ENCODE measurements at places on chromosomes 3 and 15.
A peak's percentile ranks its signal among the peaks of the same experiment; 100 is the strongest.

GRCh38 chr3:77025471-77025870, 14.4 kb upstream of the ROBO2 start:
- no peak for DNase-seq

GRCh38 chr3:187288855-187289605, 2.5 kb downstream of the MASP1 start:
- no peak for DNase-seq

DNA sequence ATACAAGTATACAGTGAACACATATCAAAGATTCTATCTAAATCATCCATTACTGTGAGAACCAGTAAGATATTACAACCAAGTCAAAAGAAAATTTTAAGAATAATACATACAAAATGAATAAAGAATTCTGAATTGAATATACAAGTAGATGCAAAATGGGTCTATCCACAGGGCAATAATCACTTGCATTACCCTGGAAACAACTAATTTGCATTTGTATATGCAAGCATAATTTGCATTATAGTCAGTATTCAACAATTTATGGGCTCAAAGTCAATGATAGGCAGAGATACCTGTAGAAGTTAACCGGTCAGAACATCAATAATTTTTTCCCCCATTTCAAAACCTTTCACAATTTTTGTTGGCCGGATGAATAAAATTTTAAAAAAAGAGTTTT, 512.2 kb upstream of the ALCAM start:
- no peak for DNase-seq

DNA sequence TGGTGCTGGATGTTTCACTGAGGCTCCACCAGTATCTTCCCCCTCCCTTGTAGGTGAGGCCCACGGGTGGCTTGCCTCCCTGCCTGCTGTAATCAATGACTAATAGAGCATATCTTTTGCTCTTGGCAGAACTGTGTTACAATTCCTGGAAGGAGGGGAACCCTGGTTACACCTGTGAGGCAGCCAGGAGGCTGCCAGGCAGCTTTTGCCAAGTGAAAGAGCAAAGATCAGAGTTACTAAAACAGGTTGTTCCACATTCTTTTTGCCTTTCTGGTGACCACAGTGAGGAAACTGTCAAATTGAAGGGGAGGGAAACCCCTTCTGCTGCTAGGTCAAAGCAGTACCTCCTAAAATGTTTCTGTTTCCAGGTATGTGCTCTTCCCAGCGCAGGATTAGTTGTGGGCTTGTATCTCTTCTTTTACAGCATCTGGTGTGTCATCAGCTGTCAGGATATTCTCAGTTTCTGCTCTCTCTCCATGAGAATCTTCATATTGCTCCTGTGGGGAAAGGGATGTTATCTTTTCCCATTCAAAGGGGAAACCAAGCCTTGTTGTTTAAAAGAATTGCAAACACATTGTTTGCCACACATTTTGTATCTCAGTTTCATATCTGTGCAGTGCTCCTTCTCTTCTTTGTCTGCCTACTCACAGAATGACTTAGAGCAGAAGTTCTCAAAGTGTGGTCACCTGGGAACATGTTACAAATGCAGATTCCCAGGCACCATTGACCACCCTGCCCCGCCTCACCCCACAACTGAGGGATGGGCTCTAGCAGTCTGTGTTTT, 137.4 kb upstream of the UMPS start:
- no peak for DNase-seq

- no peak for DNase-seq
These were observed 64.7 kb downstream of the ARRDC4 start for GRCh38 chr15:98025237-98025636.

GRCh38 chr3:174125267-174125824, 727.8 kb downstream of the NLGN1 start:
- peak; percentile 18 for DNase-seq

DNA sequence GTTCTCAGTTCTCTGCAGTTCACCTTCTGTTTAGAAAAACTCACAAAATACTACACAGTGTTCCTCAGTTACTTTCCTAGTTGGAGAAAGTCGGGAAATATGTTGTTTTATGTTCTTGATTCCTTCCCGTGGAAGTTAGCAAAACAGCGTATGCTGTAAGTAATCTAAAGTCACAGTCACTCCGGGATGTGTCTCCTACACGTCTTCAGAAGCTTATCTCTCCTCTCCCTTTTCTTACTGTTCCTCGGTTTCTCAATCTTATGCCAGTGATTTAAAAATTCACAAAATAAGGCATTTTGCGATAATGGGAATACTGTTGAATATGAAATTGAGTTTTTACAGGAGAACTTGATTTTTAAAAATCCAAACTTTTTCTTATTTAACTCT, 1.7 kb downstream of the HEG1 start:
- DNase-seq: no peak

DNA sequence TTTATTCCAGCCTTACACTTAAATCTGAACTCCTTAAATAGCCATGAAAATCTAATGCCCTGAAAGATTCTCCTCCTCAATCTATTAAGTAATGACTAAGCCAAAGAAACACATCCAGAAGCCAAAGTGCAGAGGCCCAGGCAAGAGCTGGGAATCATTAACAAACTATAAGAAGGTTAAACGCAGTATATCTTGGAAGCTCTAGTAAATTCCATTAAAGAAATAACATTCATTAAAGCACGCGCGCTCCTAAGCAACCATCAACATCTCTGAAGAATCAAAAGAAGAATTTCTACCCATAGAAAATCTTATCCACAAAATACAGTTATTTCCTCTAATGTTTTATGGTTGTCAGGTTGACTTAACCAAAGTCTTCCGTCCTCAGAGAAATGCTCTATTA, 29.5 kb downstream of the MB21D2 start:
- no peak for DNase-seq

GRCh38 chr3:52396907-52397591, 47.9 kb downstream of the SEMA3G start:
- no peak for DNase-seq

DNA sequence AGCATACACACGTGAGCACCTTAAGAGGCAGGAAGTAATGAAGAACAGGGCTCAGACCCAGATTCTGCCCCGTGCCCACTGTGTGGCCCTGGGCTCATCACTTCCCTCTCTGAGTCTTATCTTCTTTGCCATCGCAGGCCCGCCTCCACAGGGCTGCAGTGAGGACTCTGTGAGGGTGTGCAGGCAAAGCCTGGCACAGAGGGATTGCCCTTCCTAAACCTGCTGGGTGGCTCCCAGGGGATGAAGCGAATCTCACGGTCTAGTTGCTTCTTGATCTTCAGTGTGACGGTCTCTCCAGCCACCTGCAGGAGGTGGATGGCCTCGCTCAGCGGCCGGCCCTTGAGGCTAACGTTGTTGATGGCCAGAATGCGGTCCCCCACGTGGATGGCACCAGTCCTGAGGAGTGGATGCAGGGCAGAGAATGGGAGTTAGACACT, 32.8 kb downstream of the GRIP2 start:
- DNase-seq: peak; percentile 3

GRCh38 chr15:43893956-43894355, 67.2 kb downstream of the WDR76 start:
- no peak for DNase-seq

DNA sequence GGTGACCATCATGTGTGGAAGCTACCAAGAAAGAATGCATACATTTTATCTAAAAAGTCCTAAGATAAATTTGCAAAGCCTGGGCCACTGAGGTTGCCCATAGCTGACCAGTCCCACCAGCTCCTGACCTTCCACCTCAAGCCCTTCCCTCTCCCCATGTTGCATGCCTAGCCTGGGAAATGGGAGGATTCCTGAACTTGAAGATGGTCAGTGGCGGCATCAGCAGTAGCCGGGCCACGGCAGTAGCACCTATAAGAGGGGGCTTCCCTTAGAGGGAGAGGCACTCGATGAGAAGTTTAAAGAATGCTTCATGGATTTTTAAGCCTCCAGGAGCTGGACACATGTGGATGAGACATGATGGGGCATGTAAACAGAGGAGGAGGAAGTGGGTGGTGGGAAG, 172.1 kb downstream of the KLF13 start:
- DNase-seq: no peak

DNA sequence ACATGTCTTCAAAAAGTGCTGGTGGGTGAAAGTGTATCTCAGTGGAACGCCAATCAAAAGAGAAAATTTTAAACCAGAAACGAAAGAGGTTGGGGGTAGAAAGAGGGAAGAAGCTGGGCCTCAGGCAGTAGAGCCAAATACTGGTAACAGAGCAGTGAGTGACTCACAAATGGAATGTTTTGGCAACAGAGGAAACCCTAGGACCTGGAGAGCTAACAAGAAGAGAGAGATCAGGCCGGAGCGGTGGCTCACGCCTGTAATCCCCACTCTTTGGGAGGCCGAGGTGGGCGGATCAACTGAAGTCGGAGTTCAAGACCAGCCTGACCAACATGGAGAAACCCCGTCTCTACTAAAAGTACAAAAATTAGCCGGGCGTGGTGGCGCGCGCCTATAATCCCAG, 450.8 kb upstream of the NAALADL2 start:
- no peak for DNase-seq

DNA sequence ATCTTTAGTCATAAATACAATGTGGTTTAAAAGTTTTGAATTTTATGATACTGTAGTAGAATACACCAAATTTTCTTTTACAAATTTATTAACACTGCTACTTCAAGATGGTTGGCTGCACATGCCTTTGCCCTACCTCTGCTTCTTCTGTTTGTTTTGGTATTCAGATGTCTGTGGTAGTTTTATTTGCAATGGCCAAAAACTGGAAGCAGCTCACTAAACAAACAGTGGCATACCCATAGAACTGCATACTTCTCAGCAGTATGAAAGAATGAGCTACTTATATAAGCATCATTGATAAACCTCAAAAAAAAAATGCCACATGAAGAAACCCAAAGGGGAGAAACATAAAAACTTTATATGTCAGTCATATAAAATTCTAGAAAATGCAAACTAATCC, 19.5 kb downstream of the ARIH2 start:
- DNase-seq: no peak
